ENCODE measurements at places on chromosomes 1 and 21. TPM values are rescaled to one million over a fixed set of nuclear protein-coding genes. Genes with fewer than 3 reads are reported as not detected.

GRCh38 chr1:159092036-159092760 is 15.6 kb upstream of the AIM2 start:
- no peak for DNase-seq

DNA sequence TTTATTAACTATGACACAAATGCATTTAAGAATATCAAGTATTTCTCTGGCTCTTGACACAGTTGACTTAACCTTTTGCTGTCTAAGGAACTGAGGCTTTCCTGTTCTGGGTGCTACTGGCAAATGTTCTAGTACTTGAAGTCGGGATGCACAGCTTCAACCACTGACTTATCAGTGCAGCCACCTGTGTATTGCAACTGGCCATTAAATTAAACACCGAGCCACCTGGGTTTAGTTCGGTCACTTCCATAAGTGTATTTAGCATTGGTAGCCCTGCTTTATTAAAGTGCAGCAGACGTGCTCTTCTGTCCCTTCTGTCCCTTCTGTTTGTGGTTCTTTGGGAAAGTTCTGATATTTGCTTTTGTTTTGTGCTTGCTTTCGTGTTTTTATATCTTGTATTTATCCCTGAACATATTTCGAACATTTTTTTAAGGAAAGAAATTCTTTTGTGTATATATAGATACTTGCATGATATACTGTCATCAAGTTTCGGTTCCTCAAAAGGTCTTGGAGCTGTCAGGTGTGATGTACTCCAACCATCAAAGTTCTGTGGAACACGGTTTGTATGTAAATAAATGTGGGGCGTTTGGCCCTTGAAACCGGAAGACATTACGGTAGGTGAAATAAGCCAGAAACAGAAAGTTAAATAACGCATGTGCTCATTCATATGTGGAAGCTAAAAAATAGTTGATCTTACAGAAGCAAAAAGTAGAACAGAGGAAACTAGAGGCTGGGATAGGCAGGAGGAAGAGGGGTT is 297.9 kb upstream of the GREM2 start:
- DNase-seq, result no peak

DNA sequence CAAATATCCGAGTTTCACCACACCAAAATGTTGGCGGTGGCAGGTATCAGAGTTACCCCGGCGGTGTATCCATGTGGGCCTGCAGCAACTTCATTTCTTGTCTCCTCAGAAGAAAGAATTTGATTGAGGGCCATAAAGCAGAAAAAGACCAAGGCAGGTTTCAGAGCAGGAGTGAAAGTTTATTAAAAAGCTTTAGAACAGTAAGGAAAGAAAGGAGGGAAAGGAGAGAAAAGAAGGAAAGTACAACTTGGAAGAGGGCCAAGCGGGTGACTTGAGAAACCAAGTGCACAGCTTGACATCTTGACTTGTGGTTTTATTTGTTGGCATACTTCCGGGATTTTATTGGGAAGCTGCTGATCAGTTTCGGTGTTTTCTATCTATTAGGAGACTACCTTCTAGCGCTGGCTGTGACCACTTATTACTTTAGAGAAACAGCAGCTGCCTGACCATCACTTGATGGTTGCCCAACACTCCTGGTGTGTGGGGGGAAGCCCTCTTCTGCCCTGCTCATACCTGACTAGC is 75.5 kb upstream of the RAB3GAP2 start:
- no peak for DNase-seq

DNA sequence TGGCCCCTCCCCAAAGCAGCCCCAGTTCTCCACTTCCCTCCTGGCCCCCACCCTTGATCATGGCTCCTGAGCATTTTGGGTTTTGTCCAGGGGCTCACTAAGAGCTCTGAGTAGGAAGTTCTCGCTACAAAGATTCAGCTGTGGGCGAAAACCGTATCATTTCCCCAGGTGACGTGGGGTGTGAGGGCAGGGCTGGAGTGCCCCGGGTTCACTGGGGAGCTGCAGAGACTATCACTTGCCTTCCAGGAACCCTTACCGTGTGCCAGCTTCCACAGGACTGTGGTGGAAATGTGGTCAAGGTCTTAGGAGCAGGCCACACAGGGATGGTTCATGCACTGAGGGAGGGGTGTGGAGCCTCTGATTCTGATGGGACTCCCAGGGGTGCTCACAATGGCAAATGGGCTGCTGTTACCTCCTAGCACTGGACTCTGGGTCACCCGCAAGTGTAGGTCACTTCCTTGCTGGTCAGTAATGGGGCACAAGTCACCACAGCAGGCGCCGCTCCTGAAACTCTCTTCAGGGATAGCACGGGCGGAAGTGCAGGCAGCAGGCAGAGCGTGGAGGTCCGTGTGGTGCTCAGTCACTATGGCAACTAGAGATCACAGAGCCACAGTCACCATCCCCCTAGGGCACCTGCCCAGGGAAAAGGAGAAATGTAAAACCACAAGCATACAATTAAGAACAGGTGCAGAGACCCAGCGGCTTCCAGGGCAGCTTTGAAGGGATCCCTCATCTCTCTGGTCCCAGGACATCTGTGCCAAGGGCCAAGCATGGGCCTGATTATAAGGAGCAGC is 35.4 kb downstream of the RSPH1 start:
- DNase-seq, result peak; percentile 82

DNA sequence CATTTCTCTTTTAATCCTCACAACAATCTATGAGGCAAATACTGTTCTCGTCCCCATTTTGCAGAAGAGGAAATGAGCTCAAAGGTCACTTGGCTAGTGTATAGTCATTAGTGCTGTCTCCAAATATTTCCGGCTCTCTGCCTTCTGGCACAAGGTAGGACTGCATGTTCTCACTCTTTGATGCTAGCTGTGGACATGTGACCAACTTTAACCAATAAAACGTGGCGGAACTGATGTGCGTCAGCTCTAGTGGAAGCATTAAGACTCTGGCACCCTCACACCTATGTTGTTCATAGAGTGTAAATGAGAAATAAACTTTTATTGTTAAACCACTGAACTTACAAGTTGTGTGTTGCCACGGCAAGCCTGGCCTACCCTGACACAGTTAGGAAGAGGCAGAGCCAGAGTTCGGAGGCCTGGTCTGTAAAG is 5.0 kb upstream of the KIF21B start:
- DNase-seq, result no peak

DNA sequence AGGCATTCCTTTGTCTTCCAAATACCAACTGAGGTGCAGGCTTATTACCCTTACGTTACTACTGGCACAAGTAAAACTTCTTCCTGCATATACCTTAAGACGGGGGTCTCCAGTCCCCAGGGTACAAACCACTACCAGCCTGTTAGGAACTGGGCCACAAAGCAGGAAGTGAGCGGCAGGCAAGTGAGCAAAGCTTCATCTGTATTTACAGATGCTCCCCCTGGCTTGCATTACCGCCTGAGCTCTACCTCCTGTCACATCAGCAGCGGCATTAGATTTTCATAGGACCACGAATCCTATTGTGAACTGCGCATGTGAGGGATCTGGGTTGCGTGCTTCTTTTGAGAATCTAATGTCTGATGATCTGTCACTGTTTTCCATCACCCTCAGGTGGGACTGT is 113.1 kb downstream of the SLC45A1 start:
- DNase-seq, result peak; percentile 34

DNA sequence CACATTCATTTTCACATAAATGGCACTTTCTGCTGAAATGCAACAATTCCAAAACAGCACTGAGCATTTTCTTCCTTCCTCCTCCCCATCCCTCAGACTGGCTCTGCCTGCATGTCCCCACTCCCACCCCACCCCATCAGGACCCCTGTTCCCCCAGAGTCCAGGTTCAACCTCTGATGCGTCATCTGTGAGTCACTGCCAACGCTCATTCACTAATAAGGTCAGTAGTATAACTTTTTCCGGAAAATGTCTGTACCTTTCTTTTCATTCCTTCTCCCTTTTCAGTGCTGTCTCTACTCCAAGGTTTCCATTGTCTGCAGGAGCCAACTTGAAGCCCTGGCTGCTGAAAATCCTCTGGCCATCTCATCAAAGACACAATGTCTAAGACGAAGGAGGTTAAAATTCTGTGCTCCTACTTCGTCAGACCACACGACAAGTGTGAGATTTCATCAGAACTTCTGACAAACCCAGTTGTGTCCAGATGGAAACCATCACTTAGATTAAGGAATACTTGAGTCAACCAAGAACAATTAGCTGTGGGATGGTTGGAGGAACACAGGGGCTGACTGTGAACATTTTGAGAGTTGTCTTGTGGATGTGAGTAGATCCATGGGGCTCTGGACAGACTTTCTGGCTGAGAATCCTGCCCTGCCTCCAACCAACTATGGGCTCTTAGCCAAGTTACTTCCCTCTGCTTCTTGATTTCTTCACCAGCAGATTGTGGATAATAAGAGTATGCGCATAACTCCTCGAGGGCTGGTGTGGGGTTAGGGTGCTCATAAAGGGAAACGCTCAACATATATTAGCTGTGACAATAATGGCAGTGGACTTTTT is 35.6 kb upstream of the UTS2 start:
- no peak for DNase-seq

GRCh38 chr1:27621051-27621920 is 13.7 kb downstream of the FGR start:
- DNase-seq, result no peak

GRCh38 chr21:38664841-38665240 is 140.9 kb upstream of the ETS2 start:
- DNase-seq, result no peak

DNA sequence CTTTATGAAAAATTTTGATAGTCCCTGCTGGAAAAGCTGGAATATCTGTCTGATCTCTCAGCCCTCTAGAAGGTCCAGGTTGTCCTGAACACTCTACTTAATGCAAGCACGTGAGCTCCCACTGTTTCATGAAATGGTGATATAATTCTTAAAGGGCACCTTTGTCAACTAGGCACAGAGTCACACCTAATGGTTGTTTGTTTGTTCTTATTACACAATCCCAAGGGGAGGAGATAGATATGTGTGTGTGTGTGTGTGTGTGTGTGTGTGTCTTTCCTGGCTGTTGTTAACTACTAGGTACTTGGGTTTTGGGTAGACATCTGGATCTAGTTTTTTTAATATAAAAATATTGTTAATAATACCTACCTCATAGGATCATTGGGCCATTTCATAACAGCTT is 63.9 kb downstream of the GRIK1 start:
- no peak for DNase-seq

DNA sequence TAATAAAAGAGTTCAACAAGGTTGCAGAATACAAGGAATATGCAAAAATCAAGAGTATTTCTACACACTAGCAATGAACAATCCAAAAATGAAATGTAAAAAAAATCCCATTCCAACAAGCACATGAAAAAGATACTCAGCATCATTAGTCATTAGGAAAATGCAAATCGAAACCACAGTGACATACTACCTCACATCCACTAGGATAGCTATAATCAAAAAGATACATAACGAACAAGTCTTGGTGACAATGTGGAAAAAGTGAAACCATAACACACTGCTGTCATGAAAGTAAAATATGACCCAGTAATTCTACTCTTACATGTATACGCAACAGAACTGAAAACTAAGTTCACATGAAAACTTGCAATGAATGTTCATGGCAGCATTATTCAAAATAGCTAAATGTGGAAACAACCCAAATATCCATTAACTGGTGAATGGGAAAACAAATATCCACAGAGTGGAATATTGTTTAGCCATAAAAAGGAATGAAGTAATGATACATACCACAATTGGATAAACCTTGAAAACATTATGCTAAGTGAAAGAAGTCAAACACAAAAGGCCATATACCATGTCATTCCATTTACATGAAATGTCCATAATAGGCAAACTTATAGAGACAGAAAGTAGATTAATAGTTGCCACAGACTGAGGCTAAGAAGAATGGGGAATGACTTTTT is 34.3 kb downstream of the PIK3R3 start:
- no peak for DNase-seq

DNA sequence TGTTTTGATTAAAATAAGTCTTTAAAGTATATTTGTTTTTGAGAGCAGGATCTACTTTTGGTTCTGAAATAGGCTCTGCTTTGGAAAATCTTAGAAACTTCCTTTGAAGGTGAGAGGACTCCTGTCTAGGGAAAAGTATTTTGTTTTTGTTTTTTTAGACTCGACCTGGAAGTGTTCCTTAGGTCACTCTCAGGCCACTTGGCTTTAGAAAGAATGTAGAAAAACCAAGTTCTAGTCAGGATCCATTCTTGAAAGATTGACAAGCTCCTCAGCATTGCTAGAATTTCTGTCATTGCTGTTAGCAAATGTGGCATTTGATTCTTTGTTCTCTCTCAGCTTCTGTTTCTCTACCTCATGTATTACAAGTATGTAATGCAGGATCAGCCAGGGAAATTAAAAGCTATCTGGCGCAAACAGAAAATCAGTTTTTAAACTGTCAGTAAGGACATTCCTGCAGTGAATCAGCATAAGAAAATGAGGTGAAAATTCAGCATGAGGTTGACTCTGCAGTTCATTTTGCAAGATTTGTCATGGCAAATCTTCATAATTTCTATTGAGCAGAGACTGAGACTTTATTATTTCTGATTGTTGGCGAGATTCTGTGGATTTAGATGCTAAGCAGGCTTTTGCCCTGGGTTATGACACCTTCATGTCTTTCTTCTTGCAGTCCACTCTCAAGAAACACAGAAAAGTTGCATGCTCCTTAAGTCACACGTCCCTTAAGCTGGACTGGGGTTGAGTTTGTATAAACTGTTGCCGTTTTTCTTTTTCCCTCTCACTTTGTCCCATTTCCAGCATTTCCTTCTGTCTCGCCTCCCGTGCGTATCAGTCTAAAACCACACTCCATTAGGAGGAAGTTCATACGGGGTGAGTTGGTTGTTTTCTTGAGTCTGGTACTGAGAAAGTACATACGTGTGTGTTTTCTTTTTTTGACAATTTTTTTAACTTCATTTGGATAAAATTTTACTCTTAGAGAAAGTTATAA is 12.6 kb downstream of the NTPCR start:
- no peak for DNase-seq

GRCh38 chr1:100146958-100147357 is 14.0 kb downstream of the TRMT13 start:
- no peak for DNase-seq

DNA sequence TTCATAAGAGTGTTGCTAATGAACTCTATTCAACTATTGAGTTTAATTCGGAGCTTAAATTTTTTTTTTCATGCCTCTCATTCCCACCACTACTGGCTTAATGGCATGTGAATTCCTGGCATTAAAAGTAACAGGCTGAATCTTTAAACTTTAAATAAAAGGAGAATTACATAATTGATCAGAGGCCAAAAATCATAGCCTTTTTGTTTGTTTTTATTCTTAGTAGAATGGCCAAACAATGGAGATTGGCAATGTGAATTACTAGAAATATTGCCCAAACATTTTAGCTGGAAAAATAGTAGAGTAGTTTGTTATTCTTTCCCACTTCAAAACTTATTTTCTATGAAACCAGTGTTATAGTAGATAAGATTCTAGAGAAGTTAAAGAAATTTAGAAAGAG is 25.1 kb upstream of the PDC start:
- no peak for DNase-seq

The CDA gene
- polyA plus RNA-seq, result not detected

The SIKE1 gene
- 31.0 TPM for polyA plus RNA-seq

The OR6K3 gene
- polyA plus RNA-seq, result not detected

The RSPH1 gene
- polyA plus RNA-seq, result not detected

The TMEM63A gene
- 34.4 TPM for polyA plus RNA-seq

All from naive thymus-derived CD8-positive, alpha-beta T cell (primary cell).